GM23338 (cell line): ENCODE measurements at places on chromosomes 3 and 15. TPM values are rescaled to one million over a fixed set of nuclear protein-coding genes. Genes with fewer than 3 reads are reported as not detected.

GRCh38 chr3:127816783-127817405 lies 5.4 kb downstream of the MGLL start:
- H3K27me3 ChIP-seq: peaks cover 10% of the 10 kb centered on the region
- no peak overlapping the region for H3K4me3 ChIP-seq
- H3K4me1 ChIP-seq: peaks cover 30% of the 10 kb centered on the region
- H3K27ac ChIP-seq: no peak overlapping the region
- no peaks in the 10 kb centered on the region for H3K36me3 ChIP-seq
- no peak for DNase-seq

Gene DISP2
- 2.2 and 2.5 TPM in 2 replicates for polyA plus RNA-seq

- no peaks in the 10 kb centered on the region for H3K36me3 ChIP-seq
- no peak overlapping the region for H3K4me3 ChIP-seq
- H3K4me1 ChIP-seq: peaks cover 10% of the 10 kb centered on the region; the same call in 1 of the 2 replicates
- no peak for DNase-seq
- H3K27ac ChIP-seq: no peak overlapping the region
Observed at GRCh38 chr3:69878254-69878653, 121.3 kb upstream of the SAMMSON start.

Gene CRELD1
- polyA plus RNA-seq: 13.1 and 14.3 TPM in 2 replicates

- no peaks in the 10 kb centered on the region for H3K27me3 ChIP-seq
- no peaks in the 10 kb centered on the region for H3K36me3 ChIP-seq
- no peak overlapping the region for H3K27ac ChIP-seq
- no peaks in the 10 kb centered on the region for H3K4me1 ChIP-seq
Observed at GRCh38 chr15:32936283-32936918, 218.6 kb downstream of the GREM1 start.

DNA sequence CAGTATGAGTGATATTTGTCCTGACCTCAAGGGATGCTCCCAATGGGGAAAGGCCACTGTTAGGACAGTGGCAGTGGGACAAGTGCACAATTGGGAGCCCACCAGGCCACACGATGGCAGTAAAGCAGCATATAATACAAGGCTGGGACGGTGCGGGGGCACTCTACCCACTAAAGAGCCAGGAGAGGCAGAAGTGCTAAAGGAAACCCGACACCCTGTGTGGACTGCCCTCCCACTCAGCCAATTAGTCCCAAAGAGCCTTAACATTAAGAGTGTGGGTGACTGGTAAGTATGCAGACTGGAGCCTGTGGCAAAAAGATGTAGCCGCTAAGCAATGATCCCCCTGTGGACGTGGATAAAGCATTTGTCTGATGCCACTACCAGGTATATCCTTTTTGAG lies 8.2 kb upstream of the ZNF589 start:
- H3K27me3 ChIP-seq: no peaks in the 10 kb centered on the region
- DNase-seq: peak; percentile 94
- H3K4me1 ChIP-seq: peaks cover 5% of the 10 kb centered on the region; the same call in 1 of the 2 replicates

- no peak overlapping the region for H3K27ac ChIP-seq
- H3K4me1 ChIP-seq: peaks cover 10% of the 10 kb centered on the region
- H3K36me3 ChIP-seq: no peaks in the 10 kb centered on the region
- no peak overlapping the region for H3K4me3 ChIP-seq
- no peak for DNase-seq
- H3K27me3 ChIP-seq: peaks cover 32% of the 10 kb centered on the region
Observed at GRCh38 chr15:25858952-25859760, 4.0 kb downstream of the ATP10A start.

Gene GPR27
- polyA plus RNA-seq: 7.8 and 9.5 TPM in 2 replicates

Gene FANCD2
- polyA plus RNA-seq: 59.5 and 61.5 TPM in 2 replicates

- DNase-seq: no peak
- H3K27me3 ChIP-seq: no peaks in the 10 kb centered on the region
- no peak overlapping the region for H3K27ac ChIP-seq
- H3K4me1 ChIP-seq: 0 out of 2 replicates have a peak, but pooled peaks cover 6% of the 10 kb centered on the region
- no peak overlapping the region for H3K4me3 ChIP-seq
- no peaks in the 10 kb centered on the region for H3K36me3 ChIP-seq
Observed at GRCh38 chr3:127475975-127476705, 114.4 kb downstream of the TPRA1 start.

Gene SH3GL3
- polyA plus RNA-seq: 15.9 and 18.8 TPM in 2 replicates

DNA sequence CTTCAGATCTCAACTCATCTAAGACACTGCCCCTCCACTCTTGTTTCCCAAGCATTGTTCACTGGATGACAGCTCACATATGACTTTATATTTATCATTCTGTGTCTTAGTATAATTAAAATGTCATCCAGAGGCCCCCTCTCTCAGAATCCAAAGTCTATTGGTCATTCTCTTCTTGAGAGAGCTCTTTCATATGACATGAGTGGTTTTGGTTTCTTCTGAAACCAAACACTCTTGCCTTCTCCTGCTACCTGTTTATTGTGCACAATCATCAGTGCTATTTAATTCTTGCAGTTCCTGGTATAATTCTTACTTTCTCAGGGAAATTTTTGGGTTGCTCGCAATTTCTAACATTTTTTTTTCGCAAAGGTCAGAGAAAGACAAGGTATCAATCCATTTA lies 249.5 kb downstream of the IL5RA start:
- H3K27ac ChIP-seq: no peak overlapping the region
- no peaks in the 10 kb centered on the region for H3K4me1 ChIP-seq

GRCh38 chr3:34947834-34948233 lies 691.5 kb upstream of the ARPP21 start:
- DNase-seq: peak; percentile 27
- H3K27me3 ChIP-seq: no peaks in the 10 kb centered on the region
- H3K4me3 ChIP-seq: no peak overlapping the region
- no peak overlapping the region for H3K27ac ChIP-seq

DNA sequence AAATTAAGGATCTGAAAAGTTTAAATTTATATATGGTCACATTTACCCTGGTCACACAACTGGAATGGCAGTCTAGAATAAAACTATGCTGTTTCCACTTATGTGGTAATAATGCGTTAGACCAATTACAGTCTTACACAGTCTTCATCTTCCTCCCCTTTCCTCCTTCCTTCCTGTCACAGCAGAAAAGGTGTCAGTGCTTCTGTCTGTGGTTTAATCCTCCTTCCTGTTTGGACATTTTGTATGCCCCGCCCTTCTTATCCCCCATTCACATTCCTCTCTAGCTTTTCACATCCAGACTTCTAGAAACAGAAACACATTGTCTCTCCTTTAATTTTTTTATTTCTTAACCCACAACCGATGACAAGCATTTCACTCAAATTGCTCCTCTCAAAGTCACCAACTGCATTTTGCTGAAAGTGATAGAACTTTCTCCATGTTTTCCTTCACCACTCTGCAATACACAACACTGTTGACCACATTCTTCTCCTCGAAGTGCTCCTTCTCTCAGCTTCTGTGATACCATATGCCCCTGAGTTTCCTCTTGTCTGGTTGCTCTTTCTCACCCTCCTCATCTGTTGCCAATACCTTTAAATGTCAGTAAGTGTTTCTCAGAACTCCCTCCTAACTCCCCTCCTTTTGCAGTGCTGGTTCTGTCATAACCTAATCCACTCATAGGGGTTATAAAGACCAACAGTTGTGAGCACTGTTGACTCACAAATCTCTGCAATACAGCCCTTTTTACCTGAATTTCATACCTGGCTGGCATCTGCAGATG lies 271.6 kb downstream of the UBE2E2 start:
- peaks cover 14% of the 10 kb centered on the region for H3K4me1 ChIP-seq
- no peak overlapping the region for H3K4me3 ChIP-seq
- no peak overlapping the region for H3K27ac ChIP-seq
- H3K27me3 ChIP-seq: no peaks in the 10 kb centered on the region
- no peaks in the 10 kb centered on the region for H3K36me3 ChIP-seq
- no peak for DNase-seq
